ENCODE measurements at places on chromosomes 1 and 21.

DNA sequence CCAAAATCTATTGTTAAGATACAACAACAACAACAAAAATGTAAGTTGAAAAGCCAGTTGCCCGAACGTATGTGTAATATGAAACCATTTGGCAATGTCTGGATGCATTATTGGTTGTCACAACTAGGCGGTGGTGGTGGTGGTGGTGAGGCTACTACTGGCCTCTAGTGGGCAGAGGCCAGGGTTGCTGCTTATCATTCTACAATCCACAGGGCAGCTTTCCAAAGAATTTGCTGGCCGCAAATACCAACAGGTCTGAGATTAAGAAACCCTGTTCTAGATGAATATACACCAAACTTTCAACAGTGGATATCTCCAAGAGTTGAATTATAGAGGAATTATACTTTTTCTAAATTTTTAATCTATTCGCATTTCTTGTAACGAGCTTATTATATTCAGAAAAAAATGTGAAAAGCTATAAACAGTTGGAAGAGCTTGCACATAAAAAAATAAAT is 26.8 kb upstream of the ZNF697 start:
- peak; percentile 81 for DNase-seq

GRCh38 chr1:39230261-39231190 is 26.0 kb downstream of the MACF1 start:
- DNase-seq, result no peak

GRCh38 chr1:20921285-20921684 is 134.2 kb upstream of the HP1BP3 start:
- no peak for DNase-seq

- DNase-seq, result no peak
Measured at GRCh38 chr1:87928623-87929022, 599.9 kb downstream of the LMO4 start.

GRCh38 chr1:184941410-184941733 is 32.9 kb downstream of the NIBAN1 start:
- no peak for DNase-seq

Data from HCEC 1CT (cell line).